ENCODE measurements at places on chromosomes 2 and 18. TPM values are rescaled to one million over a fixed set of nuclear protein-coding genes. Genes with fewer than 3 reads are reported as not detected.

GRCh38 chr2:100614455-100615000 lies 51.7 kb downstream of the PDCL3 start:
- no peak for DNase-seq

GRCh38 chr2:62040926-62041325 lies 135.5 kb downstream of the COMMD1 start:
- DNase-seq, result no peak

- no peak for DNase-seq
Measured at GRCh38 chr2:187877391-187877790, 323.2 kb upstream of the TFPI start.

Gene C2orf78
- total RNA-seq, result not detected

Gene KCNG2
- total RNA-seq, result not detected
